ENCODE measurements at places on chromosomes 16 and 17. TPM values are rescaled to one million over a fixed set of nuclear protein-coding genes. Genes with fewer than 3 reads are reported as not detected.

DNA sequence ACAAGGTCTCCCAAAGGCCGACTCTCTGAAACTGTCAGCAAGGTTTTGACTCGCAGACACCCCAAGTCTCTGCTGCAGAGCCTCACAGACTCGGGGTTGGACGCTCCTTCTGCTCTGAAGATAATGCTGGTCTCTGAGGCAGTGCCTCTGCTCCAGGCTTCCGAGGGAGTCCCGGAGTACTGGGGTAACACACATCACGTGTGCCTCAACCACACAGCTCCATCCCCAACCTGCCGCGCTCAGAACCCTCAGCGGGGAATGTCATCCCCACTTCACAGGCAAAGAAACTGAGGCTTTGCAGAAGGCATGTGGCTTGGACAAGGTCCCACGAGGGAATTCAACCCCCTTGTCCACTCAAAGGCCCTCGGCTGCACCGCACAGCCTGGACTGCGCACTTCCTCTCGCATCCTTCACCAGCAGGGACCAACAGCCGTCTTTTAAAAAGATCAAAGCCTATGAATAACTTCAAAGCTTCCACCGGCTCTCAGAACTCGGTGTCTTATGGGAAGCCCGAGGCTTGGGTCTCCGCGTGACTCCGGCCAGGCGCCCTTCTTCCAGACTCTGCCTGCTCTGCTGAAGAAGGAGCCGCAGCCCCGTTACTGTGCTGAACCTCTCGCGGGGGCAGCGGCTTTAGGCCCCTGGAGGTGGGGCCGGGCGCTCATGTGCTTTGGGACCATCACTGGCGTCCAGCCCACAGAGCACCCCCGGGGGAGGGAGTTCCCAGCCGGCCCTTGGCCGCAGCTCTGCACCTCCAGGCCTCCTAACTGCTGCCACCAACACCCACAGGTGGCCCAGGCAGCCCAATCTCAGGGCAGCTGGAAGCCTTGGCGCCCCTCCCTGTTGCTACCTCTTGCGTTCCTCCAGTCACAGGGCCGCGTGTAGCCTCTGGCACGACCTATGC, 2.2 kb downstream of the TMEM204 start:
- H3K36me3 ChIP-seq: no peaks in the 10 kb centered on the region
- DNase-seq: no peak
- no peak overlapping the region for H3K27ac ChIP-seq
- no peak overlapping the region for H3K4me3 ChIP-seq
- no peaks in the 10 kb centered on the region for H3K4me1 ChIP-seq

DNA sequence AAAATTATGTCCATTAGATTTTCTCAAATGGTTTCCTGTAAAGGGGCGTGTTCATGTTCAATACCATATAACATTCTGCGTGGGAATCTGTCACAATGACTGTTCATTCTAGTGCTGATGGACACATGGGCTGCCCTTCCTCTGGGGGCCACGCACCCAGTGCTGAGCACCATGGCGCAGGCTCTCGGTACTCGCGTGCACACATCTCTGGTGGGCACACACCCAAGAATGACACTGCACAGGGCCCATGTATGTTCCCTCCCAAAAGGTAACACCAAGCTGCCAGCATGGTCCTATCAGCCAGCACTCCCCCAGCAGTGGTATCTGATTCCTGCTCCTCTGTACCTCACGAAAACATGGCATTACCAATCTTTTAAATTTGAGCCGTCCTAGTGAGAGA, 13.7 kb downstream of the B9D1 start:
- H3K27me3 ChIP-seq: no peaks in the 10 kb centered on the region
- no peak overlapping the region for H3K4me3 ChIP-seq
- no peak overlapping the region for H3K27ac ChIP-seq
- DNase-seq: no peak

DNA sequence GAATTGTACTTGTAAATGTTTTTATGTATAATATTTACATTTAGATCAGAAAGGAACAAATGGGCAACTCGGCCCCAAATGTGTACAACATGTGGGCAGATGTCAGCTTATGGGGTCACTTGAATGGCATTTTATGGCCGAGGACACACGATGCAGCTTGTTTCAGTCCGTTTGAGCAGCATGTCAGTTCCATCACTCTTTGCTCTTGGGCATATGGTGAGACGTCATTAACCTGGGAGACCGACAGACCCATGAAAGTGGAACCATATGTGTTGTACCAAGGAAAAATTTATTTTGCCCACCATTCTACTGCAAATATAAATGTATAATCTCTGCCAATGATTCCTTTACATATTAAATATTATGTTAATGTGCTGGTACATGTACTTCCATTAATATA, 561.9 kb upstream of the SOX9 start:
- H3K27me3 ChIP-seq: peaks cover 8% of the 10 kb centered on the region
- no peak overlapping the region for H3K4me3 ChIP-seq
- no peak for DNase-seq
- H3K27ac ChIP-seq: no peak overlapping the region
- H3K36me3 ChIP-seq: no peaks in the 10 kb centered on the region

DNA sequence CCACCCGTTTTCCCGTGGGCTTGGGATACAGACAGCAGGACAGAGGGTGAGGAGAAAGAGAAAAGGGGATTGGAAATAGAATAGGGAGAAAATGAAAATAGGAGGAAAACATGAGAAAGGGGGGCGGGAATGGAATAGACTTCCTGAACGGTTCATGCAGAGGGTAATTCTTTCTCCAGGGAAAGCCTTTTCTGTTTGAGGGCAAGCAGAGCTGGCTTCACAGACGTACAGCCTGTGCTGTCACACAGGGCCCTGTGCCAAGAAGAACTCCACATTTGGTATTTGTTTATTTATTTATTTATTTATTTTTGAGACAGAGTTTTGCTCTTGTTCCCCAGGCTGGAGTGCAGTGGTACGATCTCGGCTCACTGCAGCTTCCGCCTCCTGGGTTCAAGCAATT, 12.0 kb downstream of the MILR1 start:
- no peak overlapping the region for H3K27ac ChIP-seq
- no peaks in the 10 kb centered on the region for H3K27me3 ChIP-seq
- DNase-seq: no peak
- no peaks in the 10 kb centered on the region for H3K36me3 ChIP-seq
- H3K4me3 ChIP-seq: no peak overlapping the region
- H3K4me1 ChIP-seq: no peaks in the 10 kb centered on the region

DNA sequence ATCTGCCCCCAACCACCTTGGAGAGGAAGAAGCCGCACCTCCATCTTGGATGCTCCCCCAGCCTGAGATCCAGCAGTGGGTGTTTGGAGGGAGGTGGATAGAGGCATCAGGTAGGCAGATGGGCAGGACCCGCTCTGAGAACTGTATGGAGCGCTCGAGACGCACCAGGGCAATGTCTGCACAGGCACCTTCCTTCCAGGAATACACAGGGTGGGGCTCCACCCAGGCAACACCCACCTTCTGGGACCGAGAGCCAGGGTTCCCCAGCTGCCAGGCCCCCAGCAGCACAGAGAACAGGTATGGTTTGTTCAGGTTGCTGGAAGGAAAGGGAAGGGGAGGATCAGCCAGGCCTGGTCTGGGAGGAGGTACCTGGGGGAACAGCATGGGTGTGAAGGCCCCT, 2.4 kb downstream of the PRSS22 start:
- no peaks in the 10 kb centered on the region for H3K27me3 ChIP-seq
- peaks cover 4% of the 10 kb centered on the region for H3K4me1 ChIP-seq
- H3K4me3 ChIP-seq: no peak overlapping the region
- no peak for DNase-seq
- H3K27ac ChIP-seq: no peak overlapping the region

DNA sequence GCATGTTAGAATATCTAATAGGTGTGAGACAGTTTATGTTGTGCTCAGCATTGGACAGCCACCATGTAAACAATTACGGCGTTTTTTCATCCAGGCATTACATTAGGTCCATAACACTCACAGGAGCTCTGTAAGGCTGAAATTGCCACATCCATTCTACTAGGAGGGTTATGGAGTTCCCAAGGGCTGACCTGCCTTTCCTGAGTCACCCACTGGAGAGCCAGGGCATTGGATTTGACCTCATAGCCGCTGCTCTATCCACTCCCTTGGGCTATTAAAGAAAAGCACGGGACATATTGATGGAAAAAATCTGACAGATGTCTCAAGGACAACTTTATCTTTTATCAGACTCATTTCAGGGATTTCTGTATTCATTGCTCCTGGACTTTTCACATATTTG, 306.3 kb upstream of the HSBP1 start:
- no peak overlapping the region for H3K27ac ChIP-seq
- no peak overlapping the region for H3K4me3 ChIP-seq
- peaks cover 13% of the 10 kb centered on the region for H3K27me3 ChIP-seq
- no peaks in the 10 kb centered on the region for H3K4me1 ChIP-seq

DNA sequence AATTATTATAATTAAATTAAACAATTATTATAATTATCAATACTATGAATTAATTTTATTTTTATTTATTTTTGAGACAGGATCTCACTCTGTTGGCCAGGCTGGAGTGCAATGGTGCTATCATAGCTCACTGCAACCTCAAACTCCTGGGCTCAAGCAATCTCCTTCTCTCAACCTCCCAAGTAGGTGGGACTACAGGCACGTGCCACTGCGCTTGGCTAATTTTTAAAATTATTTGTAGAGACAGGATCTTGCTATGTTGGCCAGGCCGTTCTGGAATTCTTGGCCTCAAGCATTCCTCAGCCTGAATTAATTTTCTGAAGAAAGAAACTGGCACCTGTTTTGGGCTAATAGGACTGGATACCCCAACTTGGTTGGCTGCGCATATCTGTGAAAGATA, 10.3 kb downstream of the GNA13 start:
- DNase-seq: no peak
- H3K36me3 ChIP-seq: peaks cover 24% of the 10 kb centered on the region
- no peak overlapping the region for H3K27ac ChIP-seq
- no peaks in the 10 kb centered on the region for H3K27me3 ChIP-seq

GRCh38 chr17:38898291-38898679, 27.1 kb upstream of the LASP1NB start:
- DNase-seq: no peak
- peaks cover 9% of the 10 kb centered on the region for H3K36me3 ChIP-seq
- no peak overlapping the region for H3K4me3 ChIP-seq
- no peak overlapping the region for H3K27ac ChIP-seq

DNA sequence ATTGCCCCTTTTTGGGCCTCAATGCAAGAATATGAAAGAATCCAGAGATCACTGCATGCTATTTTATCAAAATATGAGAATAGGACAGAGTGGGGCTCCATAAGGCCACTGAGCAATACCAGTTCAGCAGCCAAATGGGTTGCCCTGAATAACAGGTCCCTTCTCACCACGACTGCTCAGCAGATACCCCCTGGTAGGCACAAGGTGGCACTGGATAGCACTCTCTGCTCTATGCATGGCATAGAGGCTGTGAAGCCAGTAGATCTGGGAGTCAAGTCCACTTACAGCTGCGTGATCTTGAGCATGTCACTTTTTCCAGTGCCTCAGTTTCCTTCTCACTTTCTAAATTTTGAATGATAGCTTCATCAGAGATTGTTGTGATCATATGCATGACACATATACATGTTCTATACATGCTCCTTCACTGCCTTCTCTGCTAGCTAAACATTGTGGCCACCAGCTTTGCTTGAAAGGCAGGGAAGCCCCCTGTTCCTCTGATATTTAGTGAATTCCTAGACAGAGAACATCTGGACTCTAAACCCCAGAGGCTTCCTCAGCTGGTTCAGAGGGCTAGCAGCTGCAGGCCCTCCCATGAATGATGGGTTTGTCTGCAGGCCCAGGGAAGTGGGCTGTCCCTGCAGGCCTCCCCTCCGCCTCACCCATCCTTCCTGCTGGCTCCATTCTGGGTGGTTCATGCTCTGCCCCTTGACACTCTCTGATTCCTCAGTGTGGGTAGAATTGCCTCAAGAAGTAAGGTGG, 84.9 kb upstream of the ASIC2 start:
- H3K36me3 ChIP-seq: no peaks in the 10 kb centered on the region
- no peak for DNase-seq
- H3K27ac ChIP-seq: no peak overlapping the region
- peaks cover 5% of the 10 kb centered on the region for H3K4me1 ChIP-seq
- H3K27me3 ChIP-seq: peaks cover 8% of the 10 kb centered on the region

TRIM72 gene
- total RNA-seq: 0.14 TPM

ZP2 gene
- not detected for total RNA-seq

ZNF597 gene
- total RNA-seq: 2.2 TPM

DLX4 gene
- 2.4 TPM for total RNA-seq

MPRIP gene
- 195 TPM for total RNA-seq

All from progenitor cell of endocrine pancreas (in vitro differentiated cells).